Dorsolateral prefrontal cortex (tissue), 122 donors: ENCODE measurements at places on chromosomes 2 and 18.
A peak's percentile ranks its signal among the peaks of the same experiment; 100 is the strongest.

DNA sequence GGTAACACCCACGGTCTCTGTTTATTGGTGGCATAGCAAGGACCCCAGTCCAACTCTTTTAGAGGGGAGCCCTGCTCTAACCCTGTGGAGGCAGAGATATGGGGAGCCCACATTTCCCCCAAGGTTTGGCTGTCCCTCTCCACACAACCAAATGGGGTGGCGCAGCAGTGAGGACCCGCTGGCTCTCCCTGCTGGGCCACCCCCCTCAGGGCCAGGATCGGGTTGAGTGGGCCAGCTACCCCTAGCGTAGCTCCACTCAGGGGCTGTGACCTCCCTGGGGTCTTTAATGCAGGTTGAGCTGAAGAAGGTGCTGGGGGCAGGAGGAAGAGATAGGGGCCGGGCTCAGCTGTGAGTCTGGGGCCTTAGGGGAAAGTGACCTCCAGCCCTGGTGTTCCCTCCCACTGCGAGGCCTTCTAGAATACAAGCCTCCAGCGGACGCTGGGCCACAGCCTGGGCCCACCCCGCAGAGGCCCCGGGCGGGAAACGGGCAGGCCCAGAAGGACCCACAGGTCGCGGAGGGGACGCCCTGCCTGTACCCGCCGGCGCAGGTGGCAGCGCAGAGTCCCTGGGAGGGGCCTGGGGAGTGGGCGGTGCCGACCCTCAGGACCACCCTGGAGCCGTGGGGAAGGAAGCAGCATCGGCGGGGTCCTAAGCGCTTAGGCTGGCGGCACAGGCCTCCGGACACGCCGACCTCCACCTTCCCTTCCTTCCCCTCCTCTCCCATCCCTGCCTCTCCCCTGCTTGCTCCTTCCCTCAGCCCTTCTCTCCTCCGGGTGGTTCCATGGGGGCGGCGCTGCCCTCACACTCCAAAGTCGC is 9.6 kb downstream of the CROCC2 start:
- DNase-seq = peak; percentile 22

DNA sequence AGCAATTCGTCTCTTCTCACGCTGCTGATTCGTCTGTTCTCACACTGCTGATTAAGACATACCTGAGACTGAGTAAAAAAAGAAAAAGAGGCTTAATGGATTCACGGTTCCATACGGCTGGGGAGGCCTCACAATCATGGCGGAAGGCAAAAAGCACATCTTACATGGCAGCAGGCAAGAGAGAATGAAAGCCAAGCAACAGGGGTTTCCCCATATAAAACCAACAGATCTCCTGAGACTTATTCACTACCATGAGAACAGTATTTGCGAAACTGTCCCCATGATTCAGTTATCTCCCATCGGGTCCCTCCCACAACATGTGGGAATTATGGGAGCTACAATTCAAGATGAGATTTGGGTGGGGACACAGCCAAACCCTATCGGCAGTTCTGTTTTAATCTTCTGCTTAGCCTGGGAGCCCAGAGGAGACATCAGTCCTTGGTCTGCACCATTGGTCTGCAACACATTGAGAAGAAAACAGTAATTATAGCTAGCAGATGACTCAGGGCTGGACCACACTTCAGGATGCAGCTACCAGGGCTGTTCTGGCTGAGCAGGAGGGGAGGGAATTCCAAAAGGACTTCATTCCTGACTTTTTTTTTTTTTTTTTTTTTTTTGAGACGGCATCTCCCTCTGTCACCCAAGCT is 69.4 kb downstream of the CABLES1 start:
- no peak for DNase-seq

- DNase-seq = no peak
Observed at GRCh38 chr2:224849264-224849663, 133.1 kb upstream of the CCDC195 start.

GRCh38 chr2:189425676-189426075 is 15.6 kb upstream of the WDR75 start:
- no peak for DNase-seq

GRCh38 chr2:217976301-217976700 is 26.5 kb downstream of the TNS1 start:
- DNase-seq = no peak
